ENCODE measurements at places on chromosomes 12 and 14.
A peak's percentile ranks its signal among the peaks of the same experiment; 100 is the strongest.

GRCh38 chr12:44026046-44026445 is 190.2 kb downstream of the TMEM117 start:
- no peak for DNase-seq

- no peak for DNase-seq
These were observed 128.7 kb downstream of the CNTN1 start for GRCh38 chr12:40820794-40821484.

- no peak for DNase-seq
These were observed at the start of gene MDGA2 for GRCh38 chr14:47675466-47676314. MDGA2 (minus strand) TSS chr14:47675605.

DNA sequence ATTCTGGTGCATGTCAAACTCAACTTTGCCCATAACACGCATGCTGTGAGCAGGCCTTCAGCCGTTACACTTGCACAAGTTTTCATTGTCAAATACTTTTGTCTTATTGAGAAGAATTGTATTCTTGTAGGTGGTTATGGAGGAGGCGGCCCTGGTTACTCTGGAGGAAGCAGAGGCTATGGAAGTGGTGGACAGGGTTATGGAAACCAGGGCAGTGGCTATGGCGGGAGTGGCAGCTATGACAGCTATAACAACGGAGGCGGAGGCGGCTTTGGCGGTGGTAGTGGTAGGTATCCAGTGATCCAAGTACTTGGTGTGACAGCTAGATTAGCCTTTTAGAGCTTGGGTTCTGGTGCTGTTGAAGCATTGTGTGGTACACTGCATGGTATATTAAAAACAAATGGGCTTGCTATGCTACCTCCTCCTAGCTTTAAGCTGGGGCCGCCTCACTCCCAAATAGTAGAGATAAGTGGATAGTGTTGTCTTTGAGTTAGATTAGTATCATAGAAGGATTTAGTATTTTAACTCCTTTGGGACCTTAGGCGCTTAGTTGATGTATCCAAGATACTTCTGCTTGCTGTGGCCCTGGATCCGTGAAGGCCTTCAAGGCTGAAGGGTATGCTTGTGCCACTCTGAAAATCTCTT is 2.5 kb downstream of the HNRNPA1 start:
- DNase-seq: no peak

GRCh38 chr14:100525615-100526014 is 61.6 kb downstream of the BEGAIN start:
- DNase-seq: no peak

DNA sequence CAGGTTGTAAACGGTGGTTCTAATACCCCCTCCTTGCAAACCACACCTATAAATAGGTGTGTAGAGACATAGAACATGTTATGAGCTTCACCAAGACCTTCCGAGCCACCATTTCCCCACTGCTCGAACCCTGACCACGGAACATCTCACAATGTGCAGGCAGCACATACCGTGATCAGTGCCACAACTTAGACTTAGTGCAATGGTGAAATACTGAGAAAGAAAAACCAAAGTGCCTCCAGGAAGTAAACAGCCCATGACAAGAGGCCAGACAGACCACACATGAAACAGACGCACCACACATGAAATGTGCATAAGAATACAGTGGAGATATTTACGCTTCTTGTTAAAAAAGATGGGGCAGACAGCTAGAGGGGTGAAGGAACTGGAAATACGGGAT is 166.9 kb upstream of the CCND2 start:
- no peak for DNase-seq

- DNase-seq: no peak
These were observed 7.6 kb upstream of the RNF34 start for GRCh38 chr12:121392325-121392716.

DNA sequence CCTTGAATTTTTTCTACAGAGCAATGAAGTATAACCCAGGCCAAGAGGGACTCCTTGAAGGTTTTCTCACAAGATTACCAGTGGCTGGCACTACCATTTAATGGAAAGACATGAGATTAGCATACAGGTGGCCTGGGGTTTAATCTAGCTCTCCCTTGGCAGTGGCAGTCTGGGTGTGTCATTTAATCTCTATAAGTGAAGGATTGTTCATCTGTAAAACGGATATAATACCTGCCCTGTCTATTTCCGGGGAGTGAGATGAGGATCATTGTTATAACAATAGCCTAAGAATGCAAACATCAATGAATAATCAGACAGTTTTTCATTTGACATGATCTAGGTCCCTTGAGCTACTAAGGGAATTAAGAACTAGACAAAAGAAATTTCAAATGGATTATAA is 168.7 kb upstream of the CPNE8 start:
- no peak for DNase-seq

- DNase-seq: peak; percentile 38
These were observed 213.5 kb upstream of the SLC38A2 start for GRCh38 chr12:46585854-46586621.

- no peak for DNase-seq
These were observed 111.7 kb downstream of the SUDS3 start for GRCh38 chr12:118488034-118488433.

DNA sequence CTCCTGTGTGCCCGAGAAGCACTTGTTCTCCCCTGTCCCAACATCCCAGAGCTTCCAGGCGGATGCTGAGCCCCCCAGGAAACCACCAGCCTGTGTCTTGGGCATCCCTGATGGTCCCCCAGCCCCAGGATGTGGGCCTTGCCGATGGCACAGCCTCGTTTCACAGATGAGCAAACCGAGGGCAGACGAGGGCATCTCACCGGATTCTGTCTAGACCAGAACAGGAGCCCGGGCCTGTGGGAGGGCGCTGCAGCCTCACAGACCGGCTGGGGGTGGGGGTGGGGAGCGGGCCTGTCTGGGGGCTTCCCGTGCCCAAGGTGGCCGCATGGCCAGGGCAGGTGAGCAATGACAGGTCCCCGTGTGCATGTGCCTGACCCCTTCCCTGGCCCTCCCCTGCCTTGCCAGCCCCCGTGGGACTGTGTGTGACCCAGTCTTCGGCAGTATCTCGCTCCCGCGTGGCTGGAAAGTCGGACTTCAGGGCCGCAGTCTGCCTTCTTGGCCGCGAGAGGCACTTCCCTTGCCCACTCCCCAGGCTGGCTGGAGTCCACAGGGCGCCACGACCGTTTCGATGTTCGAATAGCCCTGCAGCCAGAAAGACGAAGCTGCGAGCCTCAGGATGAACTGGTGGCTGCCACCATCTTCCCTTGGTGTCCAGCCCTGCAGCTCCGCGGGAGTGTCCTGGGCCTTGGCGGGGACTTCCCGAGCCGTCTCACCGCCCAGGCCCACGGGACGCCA is 8.9 kb downstream of the RFLNA start:
- no peak for DNase-seq

DNA sequence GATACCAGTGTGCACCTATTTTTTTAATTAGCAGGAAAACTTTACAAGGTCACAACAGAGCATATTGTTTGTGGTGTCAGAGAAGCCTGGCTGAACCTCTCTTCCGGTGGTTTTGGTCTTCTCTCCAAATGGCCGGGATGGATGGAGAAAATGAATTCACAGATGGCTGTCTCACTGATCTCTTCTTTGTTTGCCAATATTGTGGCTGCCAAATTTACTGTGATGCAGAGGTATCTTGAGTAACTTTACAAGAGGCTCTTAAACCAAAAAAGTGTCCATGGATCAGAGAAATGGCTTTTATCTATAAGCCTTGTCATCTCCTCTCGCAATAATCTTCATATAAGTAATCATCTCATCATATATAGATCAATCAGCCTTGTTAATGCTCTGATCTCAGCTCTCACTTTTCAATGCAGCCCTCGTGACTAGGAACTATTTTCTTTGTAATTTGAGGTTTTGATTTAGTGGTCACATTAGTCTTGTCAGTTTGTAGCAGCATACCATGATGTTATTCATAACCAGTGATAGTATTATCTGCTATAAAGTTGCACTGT is 308.1 kb downstream of the EGLN3 start:
- no peak for DNase-seq

DNA sequence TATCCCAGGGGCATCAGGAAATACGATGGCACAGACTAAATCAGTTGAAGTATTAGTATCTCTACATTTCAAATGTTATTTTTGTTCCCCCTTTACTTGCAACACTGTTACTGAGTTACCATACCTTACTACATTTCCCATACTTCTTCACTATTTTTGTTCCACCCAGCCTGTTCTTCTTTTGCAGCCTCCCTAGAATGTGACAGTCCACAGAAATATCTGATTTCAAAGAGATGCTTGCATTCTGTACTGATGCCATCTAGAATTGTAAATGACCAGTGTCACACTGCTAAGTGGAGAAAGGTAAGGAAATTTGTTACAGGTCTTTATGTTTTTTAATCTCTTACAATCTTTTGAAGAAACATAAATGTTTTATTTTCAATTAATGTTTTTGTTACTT is 279.9 kb downstream of the CCER1 start:
- no peak for DNase-seq

- DNase-seq: no peak
These were observed 76.3 kb downstream of the COX16 start for GRCh38 chr14:70283156-70283555.

DNA sequence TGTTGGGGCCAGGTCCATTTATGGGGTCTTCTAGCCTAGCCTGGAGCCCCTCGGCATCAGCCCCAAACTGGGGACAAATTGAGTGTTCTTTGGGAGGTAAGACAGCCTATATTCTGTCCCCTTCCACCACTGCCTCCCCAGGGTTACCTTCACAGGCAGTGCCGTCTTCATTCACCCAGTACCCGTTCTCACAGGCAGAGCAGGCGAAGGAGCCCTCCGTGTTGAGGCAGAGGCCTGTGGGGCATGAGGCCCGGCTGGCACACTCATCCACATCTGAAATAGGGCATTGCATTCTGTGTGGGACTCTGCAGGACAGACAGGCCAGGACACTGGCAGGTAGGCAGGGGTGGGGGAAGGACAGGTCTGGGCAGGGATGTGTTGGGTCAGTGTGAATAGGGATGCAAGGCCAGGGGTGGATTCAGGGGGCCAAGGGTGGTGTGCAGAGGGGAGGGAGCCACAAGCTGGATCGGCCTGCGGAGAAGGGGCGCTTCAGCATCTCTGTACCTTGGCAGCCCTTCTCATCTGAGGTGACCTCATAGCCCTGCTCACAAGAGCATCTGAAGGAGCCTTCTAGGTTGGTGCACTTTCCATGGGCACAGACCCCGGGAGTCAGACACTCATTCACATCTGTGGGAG is 16.1 kb downstream of the ISCA2 start:
- no peak for DNase-seq

- no peak for DNase-seq
These were observed 411.4 kb upstream of the SOX5 start for GRCh38 chr12:24360907-24361306.

DNA sequence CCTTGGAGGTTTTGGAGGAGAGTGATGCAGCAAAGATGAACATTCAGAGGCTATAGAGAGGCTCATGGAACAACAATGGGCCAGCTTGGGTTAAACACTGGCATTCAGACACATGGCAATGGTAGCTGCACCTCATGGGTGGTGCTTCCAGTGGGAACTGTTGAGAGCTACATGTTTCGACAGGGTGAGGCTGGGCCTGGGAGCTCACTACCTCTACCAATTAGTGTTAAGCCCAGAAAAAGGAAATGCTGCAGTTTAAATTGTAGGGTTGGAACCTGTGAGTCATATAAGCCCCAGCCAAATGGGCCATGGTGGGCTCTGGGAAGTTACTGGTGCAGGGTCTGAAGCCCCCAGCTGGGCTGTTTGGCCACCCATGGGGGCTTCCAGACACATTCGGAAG is 279.7 kb downstream of the ZFP36L1 start:
- no peak for DNase-seq

- no peak for DNase-seq
These were observed 60.5 kb downstream of the DDX51 start for GRCh38 chr12:132083614-132083940.

GRCh38 chr12:45669792-45670191 is 59.7 kb upstream of the ARID2 start:
- DNase-seq: no peak

- no peak for DNase-seq
These were observed 740 bp upstream of the PRPF40B start for GRCh38 chr12:49622501-49623141.

- no peak for DNase-seq
These were observed 10.1 kb upstream of the TC2N start for GRCh38 chr14:91877376-91877915.

GRCh38 chr12:72228424-72228823 is 43.7 kb upstream of the TRHDE start:
- DNase-seq: no peak

DNA sequence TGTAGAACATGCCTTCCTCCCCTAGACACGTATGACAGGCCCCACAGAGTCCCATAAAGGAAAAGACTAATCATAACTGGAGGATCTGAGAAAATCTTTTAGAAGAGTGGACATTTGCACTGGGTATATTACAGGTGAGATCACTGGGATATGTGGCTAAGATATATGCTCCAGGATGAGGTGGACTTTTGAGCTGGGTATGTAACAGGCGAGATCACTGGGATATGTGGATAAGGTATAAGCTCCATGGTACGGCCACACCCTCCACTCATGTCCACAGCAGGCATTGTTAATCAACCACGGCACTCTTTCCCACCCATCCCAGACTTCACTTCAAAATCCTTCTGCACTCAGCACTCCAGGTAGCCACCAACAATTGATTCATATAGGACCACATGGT is 34.1 kb downstream of the CLMN start:
- no peak for DNase-seq

DNA sequence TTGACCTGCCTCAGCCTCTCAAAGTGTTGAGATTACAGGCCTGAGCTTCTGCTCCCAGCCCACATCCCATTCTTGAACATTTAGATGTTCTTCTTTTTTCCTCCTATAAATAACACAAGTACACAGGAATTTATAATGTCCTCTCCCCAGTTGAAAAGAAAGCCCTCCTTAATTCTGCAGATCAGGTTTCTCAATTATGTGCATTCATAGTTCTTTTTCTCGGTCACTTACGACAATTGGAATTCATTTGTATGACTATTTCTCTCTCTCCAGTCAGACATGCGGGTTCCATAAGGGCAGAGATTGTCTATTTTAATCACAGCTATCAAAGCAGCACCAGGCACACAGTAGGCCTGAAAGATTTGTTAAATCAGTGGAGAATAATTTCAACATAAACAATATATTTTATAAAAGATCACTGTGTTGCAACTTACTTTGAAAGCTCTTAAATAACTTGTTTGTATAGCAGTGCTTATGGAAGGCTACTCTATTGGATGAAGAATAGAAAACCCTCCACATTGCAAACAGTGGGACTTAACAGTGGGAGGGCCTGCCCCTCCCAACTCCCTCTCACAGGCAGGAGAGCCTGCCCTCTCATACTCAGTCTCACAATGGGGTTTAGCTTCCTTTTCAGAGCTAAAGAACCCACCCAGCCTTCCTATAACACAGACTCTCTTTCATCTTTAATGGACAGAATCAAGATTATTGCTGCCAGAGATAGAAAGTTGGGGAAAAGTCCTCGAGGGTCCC is 84.1 kb upstream of the TRAF3 start:
- no peak for DNase-seq

DNA sequence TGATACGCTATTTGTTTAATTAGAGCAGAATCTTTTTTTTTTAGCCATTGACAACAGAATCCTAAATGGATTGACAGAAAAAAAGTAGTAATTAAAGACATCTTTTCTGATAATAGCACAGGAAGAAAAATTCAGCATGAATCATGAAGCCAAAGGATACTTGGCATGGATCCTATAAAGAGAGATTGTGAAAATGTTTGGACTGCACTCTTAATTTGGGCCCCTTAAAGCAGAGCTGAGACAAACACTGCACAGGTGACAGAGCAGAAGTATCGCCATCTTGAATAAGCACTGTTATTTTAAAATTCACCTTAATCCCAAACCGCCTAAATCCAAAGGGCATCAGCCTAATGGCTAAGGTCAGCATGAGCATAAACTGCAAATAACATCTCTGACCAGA is 48.8 kb upstream of the SEL1L start:
- no peak for DNase-seq

GRCh38 chr12:81610955-81611889 is 147.9 kb downstream of the PPFIA2 start:
- DNase-seq: no peak

- DNase-seq: no peak
These were observed 6.6 kb upstream of the GAPDH start for GRCh38 chr12:6527711-6528110.

Data from CD8-positive, alpha-beta T cell (primary cell).